ENCODE measurements at places on chromosomes 7 and 10.

DNA sequence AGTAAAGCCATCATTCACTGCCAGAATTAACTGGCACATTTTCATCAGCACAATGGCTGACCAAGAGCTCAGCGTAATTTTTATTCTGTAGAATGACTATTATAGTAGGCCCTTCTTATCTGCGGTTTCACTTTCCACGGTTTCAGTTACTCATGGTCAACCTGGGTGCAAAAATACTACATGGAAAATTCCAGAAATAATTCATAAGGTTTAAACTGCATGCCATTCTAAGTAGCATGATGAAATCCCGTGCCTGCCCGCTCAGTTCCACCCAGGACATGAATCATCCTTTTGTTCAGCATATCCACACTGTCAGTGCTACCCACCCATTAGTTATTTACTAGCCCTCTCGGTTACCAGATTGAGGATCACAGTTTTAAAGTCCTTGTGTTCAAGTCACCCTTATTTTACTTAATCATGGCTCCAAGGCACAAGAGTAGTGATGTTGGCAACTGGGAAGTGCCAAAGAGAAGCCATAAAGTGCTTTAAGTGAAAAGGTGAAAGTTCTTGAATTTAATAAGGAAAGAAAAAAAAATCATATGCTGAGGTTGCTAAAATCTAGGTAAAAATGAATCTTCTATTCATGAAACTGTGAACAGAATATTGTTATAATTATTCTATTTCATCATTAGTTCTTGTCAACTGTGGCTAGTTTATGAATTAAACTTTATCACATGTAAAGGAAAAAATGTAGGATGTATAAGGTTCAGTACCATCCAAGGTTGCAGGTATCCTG, 204.9 kb downstream of the DOCK4 start:
- no peak for DNase-seq

GRCh38 chr7:100003711-100004661, 11.4 kb upstream of the ZKSCAN1 start:
- peak; percentile 60 for DNase-seq

DNA sequence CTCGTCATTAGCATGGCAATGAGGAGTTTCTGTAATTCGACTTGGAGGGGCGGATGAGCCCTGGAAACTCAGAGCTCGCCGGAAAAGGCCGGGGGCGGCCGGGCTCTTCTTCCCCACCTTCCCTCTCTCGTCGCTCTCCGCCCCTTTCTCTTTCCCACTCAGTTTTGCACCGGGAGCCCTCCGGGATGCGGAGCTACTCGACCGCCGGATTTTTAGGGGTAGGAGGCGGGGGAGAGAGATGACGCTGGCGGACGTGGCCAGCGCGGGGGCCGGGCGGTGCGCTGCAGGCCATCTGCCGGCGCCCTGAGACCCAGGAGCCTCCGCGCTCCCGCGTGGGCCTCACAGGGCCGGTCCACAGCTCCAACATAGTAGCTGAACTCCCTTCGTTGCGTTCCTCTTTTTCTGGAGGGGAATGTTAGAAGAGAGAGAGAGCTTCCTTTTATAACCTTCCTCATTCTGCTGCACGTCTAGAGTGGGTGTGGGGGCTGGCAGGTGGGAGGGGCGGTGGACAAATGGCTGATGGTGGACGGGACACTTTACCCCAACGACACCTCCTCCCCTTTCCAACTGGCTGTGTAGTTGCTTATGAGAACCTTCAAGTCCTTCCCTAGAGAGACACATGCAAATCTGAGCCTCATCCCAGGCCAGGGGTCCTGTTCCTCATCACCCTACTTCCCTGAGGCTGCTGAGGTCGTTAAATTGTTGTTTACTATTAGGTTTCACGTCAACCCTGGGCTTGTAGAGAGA, 1.1 kb upstream of the HOXA1 start:
- no peak for DNase-seq

GRCh38 chr10:125214283-125214570, 53.9 kb upstream of the CTBP2 start:
- DNase-seq, result no peak

GRCh38 chr7:84506151-84506550, 311.6 kb upstream of the SEMA3A start:
- no peak for DNase-seq

- DNase-seq, result no peak
Observed at GRCh38 chr10:128277267-128277840, 151.1 kb upstream of the MKI67 start.

- no peak for DNase-seq
Observed at GRCh38 chr10:30887839-30888238, 143.8 kb downstream of the ZNF438 start.

GRCh38 chr7:111560773-111561653, 1.3 kb downstream of the IMMP2L start:
- no peak for DNase-seq

- DNase-seq, result no peak
Observed at GRCh38 chr7:112938863-112939573, 147.6 kb downstream of the GPR85 start.

GRCh38 chr7:67311901-67312300, 315.3 kb downstream of the TYW1 start:
- DNase-seq, result no peak

DNA sequence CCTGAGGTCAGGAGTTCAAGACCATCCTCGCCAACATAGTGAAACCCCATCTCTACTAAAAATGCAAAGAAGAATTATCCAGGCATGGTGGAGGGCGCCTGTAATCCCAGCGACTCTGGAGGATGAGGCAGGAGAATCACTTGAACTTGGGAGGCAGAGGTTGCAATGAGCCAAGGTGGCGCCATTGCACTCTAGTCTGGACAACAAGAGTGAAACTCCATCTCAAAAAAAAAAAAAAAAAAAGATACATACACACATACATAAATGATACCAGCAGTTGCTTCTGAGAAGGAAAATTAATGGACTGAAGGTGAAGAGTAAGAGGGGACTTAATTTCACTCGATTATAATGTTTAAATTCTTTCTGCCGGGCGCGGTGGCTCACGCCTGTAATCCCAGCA, 40.2 kb upstream of the PAX2 start:
- no peak for DNase-seq

DNA sequence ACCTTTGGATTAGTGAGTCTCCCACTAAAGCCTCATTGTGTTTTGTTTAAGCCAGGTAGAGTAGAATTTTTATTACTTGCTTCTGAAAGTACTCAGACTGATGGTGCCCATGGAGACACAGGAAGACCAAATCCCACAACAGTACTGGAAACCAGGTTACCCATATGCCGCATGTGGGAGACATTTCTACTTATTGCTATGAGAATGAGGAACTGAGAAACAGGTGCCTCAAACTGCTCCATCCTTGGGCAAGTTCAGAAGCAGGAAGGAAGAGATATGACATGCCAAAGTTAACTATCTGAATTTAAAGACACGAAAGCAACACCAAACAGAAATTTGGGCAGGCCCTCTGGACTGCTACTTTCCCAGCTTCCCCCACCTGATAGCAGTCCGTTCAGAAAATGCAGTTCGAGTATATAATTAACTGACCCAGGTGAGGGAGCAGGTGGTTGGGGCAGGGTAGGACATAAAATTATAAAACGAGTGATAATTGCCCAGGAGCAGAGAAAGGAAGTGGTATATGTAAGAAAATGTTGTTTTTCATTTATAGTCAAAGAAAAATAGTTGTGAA, 382.3 kb upstream of the MTPN start:
- no peak for DNase-seq

GRCh38 chr10:125231116-125231812, 70.9 kb upstream of the CTBP2 start:
- no peak for DNase-seq

DNA sequence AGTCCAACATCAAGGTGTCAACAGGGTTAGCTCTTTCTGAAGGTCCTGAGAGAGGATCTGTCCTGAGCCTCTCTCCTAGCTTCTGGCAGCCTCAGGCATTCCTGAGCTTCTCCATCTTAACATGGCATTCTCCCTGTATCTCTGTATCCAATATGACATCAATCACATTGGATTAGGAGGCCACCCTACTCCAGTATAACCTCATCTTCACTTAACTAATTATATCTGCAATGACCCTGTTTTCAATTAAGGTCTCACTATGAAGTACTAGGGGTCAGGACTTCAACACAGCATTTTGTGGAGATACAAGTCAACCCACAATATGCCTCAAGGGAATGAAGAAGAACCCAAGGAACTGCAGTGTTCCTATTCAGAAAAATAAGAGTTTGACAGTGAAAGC, 133.8 kb downstream of the RELN start:
- DNase-seq, result no peak

- no peak for DNase-seq
Observed at GRCh38 chr10:37680243-37680683, 177.1 kb downstream of the ZNF248 start.

DNA sequence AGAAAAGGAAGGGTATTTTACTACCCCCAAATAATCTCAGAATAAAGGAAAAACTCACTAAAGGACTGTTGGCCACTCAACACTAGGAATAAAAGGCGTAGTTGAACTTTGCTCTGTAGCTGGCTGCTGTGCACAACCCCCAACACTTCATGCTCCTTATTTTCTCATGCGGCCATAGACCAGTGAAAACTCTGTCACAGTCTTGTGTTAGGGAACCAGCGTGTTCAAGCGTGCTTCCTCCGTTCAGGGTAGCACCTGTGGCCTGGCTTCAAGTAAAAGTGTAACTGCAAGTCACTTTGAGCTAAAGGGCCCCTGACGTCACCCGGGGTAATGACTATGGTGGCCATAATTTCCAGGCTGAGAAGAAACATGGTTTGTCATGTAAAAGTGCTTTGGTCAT, 27.0 kb downstream of the BLNK start:
- DNase-seq, result no peak

DNA sequence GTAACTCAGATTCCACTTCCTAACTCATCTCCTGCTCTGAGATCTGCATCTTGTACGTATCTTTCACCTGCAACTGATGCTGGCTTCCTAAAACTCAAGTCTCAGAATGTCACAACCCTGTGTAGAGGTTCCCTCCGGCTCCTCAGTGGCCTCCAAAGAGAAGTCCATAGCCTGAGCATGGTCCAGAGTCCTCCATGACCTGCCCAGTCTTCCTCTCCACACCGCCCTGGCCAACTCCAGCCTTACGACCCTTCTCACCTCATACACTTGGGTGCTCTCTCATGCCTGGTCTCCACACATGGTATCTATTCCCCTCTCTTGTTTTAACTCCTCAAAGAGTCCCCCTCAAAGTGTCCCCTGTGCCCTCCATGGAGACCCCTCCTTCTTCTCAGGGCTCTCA, 41.9 kb downstream of the RAMP3 start:
- no peak for DNase-seq

DNA sequence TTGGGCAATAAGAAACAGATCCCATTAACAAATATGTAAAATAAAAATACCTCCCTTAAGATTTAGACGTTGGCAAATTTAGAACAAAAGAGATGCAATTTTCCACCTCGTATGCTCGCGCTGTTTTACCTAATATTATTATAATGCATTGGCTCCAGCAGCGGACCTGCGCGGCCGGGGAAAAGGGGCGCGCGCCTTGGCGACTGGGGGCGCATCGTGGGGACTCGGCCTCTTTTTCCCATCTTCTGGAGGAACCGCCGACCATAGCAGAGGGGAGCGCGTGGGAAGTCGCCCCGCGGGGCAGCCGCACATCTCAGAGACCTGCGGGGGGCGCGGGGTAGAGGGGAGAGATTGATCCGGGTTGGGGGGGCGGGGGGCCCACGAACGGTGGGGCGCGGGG, 139.4 kb upstream of the MKI67 start:
- no peak for DNase-seq

GRCh38 chr10:108894402-108895301, 1028.7 kb downstream of the XPNPEP1 start:
- no peak for DNase-seq

- no peak for DNase-seq
Observed at GRCh38 chr10:132570771-132571649, 33.4 kb downstream of the INPP5A start.

DNA sequence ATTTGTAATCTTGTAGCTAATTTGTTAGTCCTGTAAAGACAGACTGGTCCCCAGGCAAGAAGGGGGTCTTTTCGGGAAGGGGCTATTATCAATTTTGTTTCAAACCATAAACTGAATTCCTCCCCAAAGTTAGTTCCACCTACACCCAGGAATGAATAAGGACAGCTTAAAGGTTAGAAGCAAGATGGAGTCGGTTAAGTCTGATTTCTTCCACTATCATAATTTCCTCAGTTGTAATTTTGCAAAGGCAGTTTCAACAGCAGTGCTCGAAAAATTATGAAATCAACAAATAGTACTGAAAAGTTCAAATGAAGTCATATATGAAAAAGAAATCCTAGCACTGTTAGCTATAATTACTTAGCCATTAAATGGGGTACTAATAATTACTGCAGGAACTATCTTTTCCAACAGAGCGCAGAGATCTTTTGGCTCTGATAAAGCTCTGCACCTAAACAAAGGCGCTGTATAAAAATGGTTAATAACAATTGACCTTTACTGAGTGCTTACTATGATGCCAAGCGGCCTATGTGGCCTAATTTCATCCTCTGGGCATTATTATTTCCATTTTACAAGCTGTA, 756 bp upstream of the SEC24C start:
- no peak for DNase-seq

DNA sequence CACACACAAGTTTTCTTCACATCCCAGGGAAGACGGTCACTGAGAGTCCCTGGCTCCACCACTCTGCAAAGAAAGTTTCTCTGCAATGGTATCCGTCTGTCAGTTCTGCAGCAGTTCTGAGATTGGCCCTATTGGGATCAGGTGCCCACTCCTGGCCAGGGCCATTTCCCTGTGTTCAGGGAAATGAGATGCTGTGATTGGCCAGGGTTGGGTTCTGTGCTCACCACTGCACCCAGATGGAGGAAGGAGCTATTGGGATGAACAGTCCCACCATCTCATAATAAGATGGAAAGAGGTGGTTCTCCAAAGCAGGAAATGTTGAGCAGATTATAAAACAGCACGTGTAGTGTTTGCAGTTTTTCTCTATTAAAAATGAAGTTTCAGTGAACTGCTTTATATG, 13.3 kb upstream of the PIP4K2A start:
- DNase-seq, result no peak

DNA sequence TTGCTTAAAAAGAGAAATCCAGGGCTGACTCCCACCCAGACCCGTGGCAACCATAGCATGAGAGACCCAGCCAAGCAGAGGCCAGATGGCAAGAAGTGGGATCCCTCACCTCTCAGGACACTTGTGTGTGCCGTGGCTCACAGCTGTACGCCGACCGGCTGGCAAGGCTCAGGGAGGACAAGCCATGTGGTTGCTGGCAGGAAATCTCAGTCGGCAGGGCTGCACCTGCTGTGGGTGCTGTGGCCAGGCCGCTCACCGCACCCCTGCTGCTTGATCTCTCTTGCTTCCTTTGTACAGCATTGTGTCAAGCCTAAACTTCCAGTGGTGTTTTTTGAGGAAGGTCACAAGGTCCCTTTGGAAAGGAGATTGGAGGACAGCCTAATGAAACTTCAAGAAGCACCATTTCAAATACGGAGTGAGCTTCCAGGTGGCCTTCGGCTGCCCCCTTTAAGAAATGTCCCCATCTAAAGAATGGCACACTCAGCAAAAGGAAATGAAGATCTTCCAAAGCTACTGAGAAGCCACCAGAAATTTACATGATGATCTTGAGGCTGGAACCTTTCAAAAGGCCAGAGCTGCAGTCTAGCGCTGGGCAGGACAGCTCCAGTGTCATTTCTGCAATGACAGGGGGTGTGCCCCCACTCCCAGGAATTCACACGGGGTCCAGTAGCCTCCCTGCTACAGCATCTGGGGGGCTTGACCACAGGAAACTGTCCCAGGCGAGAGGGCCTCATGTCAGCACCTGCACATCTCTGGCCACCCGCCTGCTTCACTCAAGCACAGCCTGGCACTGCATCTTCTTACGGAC, 409.0 kb upstream of the MGMT start:
- DNase-seq, result no peak
